AG04450 (cell line): ENCODE measurements at places on chromosomes 16 and 17. TPM values are rescaled to one million over a fixed set of nuclear protein-coding genes. Genes with fewer than 3 reads are reported as not detected.

GRCh38 chr17:15012351-15012980, 252.7 kb downstream of the PMP22 start:
- no peak for DNase-seq

DNA sequence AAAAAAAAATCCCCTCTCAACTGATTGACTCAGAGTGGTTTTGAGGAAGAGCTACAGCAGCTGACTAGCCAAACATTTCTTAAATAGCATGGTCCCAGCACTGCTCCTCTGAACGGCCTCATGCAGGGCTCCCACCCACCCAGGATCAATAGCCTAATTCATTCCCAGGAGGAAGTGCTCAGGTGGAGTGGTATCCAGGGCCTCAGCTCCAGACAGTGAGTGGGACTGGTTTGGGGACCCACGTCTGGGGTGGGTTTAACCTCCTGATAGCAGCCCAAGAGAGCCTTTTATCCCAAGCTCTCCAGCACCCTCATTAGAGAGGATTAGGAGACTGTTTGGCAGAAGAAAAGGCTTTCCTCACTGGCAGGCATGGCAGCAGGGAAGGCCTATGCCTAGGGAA, 68.5 kb upstream of the CDH5 start:
- DNase-seq: no peak

Gene YBX2
- 0.02 TPM in 1 of 2 replicates, not detected in the other for polyA plus RNA-seq

DNA sequence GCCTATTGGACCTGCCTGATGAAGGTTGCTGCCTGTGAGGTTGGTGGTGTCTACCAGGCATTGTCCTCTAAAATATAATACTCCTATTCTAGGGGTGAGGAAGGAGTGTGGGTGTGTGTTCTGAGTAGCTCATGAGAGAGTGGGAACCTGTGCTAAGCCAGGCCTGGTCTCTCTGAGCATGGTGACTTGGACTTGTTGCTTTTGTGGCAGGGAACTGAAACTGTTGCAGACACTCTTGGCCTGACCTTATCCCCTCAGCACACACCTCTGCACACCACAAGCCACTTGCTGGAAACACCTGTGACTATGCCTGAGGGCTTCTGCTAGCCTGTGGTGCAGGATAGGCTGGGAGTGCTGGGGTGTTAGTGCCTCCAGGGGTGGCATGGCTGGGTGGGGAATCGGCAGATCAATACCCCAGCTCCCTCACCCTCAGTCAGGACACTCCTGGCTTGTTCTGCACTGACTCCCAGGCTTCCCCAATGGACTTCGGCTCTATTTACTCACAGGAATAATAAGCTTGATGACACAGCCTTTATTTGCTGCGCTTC, 29.9 kb downstream of the PLCG2 start:
- DNase-seq: no peak

- no peak for DNase-seq
Measured at GRCh38 chr16:23137818-23138217, 11.4 kb downstream of the USP31 start.

Gene SLC38A7
- 11.7 and 15.0 TPM in 2 replicates for polyA plus RNA-seq

Gene TEX19
- 0.04 and 0.10 TPM in 2 replicates for polyA plus RNA-seq

- DNase-seq: no peak
Measured at GRCh38 chr16:30485818-30486436, 13.4 kb downstream of the ITGAL start.

- DNase-seq: no peak
Measured at GRCh38 chr17:44960691-44961090, 7.4 kb downstream of the C1QL1 start.

DNA sequence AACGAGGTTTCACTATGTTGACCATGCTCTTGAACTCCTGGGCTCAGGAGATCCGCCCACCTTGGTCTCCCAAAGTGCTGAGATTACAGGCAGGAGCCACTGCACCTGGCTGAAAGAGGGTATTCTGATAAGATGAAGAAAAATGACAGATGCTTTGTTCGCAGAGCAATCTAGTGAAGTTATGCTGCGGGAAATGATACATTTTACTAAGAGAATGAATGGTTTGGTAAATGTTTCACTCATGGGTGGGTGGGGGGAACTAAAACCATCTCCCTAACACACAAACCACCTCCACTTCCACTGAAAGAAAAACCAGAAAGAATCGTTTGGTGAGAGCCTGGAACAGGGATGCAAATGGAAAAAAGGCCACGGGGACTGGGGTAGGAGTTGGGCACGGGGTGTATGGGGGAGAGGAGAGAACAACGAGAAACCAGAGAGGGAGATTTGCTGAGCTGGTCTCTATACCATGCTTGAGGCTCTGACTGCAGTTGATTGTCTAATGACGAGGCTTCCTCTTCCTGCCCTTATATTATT, 19.0 kb upstream of the XYLT2 start:
- DNase-seq: no peak

DNA sequence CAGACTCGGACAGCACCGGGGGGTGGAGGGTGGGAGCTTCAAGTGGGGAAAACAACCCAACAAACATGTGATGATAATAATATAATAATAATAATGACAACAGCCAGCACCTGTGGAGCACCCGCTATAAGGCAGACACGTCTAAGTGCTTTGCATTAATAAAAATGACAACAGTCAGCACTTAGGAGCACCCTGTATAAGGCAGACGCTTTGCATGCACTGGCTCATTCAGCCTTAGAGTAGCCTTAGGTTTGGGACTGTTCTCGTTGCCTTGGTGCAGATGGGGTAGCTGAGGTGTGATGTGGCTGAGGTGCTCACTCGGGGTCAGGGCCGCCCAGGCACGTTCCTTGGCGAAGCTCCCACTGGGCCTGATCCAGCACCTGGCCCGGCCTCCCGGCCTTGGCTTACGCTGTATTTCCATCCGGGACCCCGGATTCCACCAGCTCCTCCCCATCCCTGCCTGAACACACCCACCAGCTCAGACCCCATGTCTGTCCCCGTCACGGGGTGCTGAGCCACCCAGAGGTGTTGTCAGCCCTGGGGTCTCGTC, 144.0 kb upstream of the CIBAR2 start:
- DNase-seq: no peak

DNA sequence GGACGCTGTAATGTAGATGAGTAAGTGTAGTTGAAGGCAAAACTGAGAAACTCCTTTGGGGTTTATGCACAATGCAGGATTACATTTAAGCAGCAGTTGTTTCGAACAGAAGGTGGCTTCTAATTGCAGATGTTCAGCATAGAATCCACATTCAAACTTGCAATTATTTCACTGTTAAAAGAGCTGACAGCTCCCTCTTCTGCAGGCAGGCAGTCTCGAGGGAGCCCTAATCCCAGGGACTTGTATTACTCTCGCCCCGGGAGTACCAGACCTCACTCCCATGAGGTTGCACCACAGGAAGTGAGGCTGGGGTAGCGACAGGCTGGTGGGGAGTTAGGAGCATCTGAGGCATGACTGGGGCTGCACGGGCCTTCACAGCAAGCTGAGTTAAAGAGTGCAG, 484.3 kb upstream of the EEF2KMT start:
- no peak for DNase-seq

DNA sequence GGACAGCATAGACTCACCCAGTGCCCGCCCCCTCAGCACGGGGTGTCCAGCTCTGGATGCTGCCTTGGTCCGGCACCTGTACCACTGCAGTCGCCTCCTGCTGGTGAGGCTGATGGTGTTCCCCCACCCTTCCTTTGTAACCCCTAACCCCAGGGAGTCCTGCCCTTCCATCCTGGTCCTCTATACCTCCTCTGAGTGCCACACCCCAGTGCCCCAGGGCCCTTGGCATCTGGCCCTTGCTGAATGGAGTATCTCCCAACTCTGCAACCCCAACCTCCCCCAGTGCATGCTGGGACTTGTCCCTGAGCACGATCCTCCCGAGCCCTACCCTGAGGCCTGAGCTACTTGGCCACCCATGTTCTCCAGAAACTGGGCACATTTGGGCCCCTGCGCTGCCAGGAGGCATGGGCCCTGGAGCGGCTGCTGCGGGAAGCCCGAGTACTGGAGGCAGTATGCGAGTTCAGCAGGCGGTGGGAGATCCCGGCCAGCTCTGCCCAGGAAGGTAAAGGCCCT, 15.8 kb downstream of the RIPOR1 start:
- no peak for DNase-seq

- DNase-seq: no peak
Measured at GRCh38 chr17:2057760-2058585, 3.1 kb downstream of the HIC1 start.

DNA sequence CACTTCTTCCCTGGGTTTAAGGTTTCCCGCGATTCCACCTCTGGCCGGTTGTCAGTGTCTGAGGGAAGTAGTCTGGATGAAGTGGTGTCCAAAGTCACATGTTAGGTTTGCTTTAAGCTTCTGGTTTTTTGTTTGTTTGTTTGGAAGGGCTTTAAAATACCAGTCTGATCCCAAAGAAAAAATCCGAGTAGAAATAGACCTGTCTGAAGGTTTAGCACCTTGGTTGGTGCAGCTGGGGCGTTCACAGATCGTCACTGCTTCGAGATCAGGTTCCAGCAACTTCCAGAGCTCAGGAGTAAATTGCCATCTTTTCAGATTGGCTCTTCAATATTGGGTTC, 567 bp downstream of the TMEM97 start:
- DNase-seq: no peak

GRCh38 chr17:45361976-45362375, 45.2 kb upstream of the MAP3K14 start:
- DNase-seq: no peak

Gene C1QL1
- 1.9 and 2.2 TPM in 2 replicates for polyA plus RNA-seq

DNA sequence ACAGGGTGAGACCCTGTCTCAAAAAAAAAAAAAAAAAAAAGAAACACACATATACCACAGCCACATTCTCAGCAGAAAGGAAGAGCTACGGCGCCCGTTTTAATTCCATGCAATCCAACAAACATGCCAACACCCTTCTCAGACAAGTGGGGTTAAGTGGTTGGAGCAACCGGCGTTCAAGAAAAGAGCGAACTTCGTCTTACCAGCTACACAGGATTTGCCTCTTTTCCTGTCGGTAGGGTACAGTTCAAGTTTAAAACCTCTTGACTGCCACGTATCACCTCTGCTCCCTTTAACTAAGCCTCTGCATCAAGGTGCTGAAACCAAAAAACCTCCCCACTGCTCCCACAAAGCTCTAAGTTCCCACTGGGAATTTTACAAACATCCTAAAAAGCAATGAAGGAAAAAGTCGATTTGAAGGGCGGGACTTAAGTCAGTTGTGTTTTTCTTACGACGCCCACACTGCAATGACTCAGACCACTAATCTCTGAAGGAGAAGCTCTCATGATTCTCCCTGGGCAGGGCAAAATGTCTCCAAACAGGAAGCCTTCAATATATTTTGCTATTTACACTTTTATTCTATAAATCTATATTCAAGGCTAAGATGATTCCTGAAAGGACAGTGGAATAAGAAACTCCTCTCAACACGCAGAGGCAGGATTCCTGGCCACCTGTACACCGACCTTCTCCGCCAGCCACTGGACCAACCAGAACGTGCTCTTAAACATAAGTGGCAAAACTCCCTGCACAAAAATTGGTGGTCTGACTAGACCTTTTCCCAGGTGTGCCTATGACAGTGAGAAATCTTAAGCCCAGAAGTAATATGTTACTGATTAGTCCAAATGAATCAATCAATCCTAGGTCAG, 18.8 kb downstream of the SRP68 start:
- DNase-seq: peak; percentile 20

DNA sequence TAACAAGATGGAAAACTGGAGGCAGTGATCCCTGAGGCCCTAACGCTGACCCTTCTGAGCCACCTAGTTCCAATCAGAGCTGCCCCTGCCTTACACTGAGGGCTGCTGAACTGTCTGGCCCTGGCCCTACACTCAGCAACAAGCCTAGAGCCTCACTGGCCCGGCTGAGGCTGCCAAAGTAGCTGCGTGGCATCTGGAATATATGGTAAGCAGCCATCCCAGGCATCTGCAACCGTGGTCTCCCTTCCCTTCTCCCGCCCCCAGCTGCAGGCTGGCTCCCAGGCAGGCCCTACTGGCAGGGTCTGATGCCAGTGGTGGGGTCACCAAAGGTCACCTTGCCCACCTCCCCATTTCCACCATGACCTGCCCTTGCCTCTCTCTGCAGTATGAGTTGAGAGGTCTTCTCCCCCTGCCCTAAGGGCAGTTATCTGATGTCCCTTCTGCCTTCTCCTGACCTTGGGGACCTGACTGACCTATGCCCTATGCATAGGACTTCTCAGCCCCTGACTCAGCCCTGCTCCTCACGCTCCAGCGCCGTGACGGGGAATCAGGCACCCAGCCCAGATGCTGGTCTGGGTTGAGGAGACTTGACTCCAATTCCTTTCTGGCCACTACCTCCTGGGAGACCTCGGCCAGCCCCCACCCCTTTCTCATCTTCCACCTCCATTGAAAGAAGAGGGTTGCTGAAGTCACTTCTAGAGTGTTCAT, 45.3 kb downstream of the CPNE2 start:
- no peak for DNase-seq

- no peak for DNase-seq
Measured at GRCh38 chr17:21246698-21247097, 6.5 kb downstream of the NATD1 start.

Gene IL17C
- not detected in 2 replicates for polyA plus RNA-seq

Gene ZP2
- not detected in 2 replicates for polyA plus RNA-seq

Gene OR1A1
- polyA plus RNA-seq: not detected in 2 replicates

Gene CIITA
- polyA plus RNA-seq: 0.04 and 0.06 TPM in 2 replicates

Gene ATP2A1
- 0.22 and 0.50 TPM in 2 replicates for polyA plus RNA-seq

- no peak for DNase-seq
Measured at GRCh38 chr17:66175892-66176291, 16.0 kb downstream of the CEP112 start.

- no peak for DNase-seq
Measured at GRCh38 chr17:50137042-50137441, 7.1 kb upstream of the SAMD14 start.

Gene KRT9
- polyA plus RNA-seq: not detected in 2 replicates

Gene ZG16
- not detected in 2 replicates for polyA plus RNA-seq

- no peak for DNase-seq
Measured at GRCh38 chr17:67435786-67436185, 58.7 kb downstream of the PITPNC1 start.

GRCh38 chr17:43360376-43360738, 38.4 kb upstream of the ARL4D start:
- DNase-seq: no peak

Gene CES5A
- polyA plus RNA-seq: not detected in 2 replicates

GRCh38 chr16:4691666-4692412, 1.5 kb upstream of the NUDT16L1 start:
- DNase-seq: no peak

DNA sequence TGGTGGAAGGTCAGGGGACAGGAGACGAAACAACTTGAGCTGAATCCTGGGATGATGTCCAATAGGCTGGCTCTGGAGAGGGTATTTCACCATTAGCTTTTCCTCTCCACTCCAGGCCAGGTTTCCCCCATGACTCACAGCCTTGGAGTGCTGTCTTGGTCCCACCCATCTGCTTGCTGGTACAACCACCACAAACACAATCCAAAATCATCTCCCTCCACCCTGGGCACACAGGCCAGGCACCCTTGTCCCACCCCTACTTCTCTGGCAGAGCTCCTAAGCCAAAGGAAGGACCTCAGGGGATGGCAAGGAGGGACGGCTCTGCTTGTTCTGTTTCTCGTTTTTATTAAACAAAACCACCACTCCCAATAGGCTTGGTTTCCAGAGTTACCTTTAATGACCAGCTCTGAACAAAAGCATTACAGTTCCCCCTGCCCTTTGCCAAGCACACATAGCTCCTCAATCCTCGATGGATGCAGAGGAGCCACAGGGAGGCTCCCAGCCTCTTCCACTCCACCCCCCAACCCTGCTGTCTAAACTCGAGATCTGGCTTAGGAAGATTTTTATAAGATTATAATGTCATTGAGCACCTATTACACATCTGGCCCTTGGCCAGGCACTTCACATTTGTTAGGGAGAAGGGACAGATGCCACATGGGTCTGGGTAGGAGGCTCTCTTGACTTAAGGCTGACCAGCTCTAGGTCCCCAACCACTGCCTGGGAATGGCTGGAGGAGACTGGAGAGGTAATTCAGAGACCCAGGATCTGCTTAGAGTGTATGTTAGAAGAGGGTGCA, 13.3 kb downstream of the CAVIN1 start:
- peak; percentile 75 for DNase-seq

Gene PDIA2
- polyA plus RNA-seq: 0.42 and 0.45 TPM in 2 replicates
